Erythroblast (primary cell): ENCODE measurements at places on chromosomes 7 and 10.

GRCh38 chr7:10343108-10343507 lies 630.6 kb upstream of the PHF14 start:
- DNase-seq = no peak

DNA sequence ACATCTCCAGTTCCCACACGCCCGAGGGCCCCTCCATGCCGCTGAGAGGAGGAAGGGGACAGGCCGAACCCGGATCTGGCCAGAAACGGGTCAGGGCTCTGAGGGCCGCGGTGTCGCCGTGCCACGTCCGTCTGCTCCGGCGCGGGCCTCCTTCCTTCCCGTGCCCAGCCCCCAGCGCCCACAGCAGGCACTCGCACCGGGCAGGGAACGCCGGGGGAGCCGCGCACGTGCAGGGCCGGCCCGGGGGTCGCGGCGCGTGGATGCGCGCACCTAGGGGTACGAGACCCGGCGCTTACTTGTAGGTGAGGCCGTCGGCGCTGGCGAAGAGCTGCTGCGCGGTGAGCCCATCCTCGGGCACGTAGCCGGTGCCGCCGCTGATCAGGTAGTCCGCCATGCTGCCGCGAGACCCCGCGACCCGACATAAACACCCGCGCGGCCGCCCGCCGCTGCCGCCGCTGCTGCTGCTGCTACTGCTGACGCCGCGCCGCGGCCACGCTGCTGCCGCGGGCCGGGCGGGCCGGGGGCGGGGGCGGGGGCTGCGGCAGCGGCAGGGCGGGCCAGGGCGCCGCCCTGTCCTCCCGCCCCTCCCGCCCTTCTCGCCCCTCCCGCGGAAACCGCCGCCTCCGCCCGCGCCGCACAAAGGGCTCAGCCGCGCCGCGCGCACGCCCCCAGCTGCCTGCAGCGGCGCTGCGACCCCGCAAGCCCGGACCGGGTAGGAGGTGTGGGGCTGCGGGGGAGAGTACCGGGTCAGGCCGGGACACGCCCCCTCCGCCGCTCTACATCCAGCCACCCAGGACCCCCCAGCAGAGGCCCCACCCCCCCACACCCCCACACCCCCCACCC lies 4.1 kb downstream of the IMPDH1 start:
- peak; percentile 76 for DNase-seq

- no peak for DNase-seq
Measured at GRCh38 chr7:28277364-28277763, 96.8 kb upstream of the JAZF1 start.

GRCh38 chr10:113486531-113486930 lies 66.3 kb upstream of the HABP2 start:
- no peak for DNase-seq

- no peak for DNase-seq
Measured at GRCh38 chr7:30281791-30282190, 2.6 kb upstream of the ZNRF2 start.

DNA sequence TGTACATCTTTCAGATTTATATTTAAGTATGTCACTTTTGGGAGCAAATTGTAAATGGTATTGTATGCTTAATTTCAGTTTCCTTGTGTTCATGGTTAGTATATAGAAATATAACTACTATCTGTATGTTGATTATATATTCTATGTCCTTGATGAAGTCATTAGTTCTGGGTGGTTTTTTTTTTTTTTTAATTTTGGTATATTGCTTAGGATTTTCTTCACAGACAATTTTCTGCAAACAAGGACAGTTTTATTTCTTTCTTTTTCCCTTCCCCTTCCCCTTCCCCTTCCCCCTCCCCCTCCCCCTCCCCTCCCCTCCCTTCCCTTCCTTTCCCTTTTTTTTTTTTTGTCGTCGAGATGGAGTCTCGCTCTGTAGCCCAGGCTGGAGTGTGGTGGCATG lies 430.0 kb downstream of the TYW1 start:
- no peak for DNase-seq

DNA sequence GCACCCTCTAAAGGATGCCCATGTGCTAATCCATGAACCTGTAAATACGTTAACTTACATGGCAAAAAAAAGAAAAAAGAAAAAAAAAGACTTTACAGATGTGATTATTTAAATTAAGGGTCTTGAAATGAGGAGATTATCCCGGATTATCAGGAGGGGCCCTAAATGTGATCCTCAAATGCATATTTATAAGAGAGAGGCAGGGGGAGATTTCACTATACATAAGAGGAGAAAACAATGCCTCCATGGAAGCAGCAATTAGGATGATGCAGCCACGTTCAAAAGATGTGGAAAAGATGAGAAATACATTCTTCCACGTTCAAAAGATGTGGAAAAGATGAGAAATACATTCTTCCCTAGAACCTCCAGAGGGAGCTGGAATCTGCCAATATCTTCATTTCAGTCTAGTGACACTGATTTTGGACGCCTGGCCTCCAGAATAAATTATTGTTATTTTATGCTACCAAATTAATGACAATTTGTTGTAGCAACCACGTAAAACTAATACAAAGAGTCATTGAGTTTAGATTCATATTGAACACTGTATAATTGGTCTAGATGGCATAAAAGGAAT lies 328.4 kb upstream of the GNAI1 start:
- no peak for DNase-seq

- no peak for DNase-seq
Measured at GRCh38 chr10:118692872-118693271, 61.9 kb downstream of the CACUL1 start.

DNA sequence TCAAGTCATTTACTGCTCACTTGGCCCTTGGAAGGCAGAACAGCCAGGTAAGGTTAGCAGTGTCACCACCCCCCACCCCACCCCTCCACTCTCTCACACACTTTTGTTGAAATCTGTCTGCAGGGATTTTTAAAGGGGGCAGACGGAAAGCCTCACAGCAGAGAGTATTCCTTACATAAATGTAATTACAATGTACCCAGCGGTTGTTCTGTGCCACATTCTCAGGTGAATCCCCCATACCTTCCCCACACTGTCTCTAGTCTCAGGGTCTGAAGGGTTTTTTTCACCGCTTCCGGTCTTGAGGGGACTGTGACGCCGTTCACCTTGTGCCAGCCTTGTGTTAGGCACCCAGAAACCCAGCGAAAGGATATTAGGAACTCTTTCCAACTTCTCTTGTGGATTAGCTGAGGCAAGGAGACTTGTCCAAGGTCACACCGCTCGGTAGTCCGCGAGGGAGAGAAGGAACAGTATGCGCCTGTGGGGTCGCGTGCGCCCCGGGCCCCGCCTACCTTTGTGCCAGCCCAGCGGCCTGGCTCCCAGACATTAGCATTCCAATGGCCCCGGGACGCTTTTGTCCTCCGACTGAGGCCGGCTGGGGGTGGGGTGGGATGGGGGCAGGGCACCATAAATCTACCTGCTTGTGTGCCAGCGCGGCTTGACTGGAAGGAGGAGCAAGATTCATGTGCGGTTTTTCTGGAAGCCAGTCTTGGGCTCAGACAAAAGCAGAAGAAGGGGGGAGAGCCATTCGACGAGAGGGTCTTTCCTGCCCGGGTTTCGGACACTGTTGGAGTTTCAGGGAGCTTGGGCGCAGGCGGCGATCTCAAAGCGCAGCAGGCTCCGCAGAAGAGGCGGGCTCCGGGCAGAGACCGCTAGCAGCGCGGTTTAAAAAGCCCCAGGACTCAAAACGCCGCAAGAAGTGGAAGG lies 4.5 kb downstream of the NEUROG3 start:
- DNase-seq = no peak

- no peak for DNase-seq
Measured at GRCh38 chr7:750111-750905, 23.2 kb upstream of the PRKAR1B start.

DNA sequence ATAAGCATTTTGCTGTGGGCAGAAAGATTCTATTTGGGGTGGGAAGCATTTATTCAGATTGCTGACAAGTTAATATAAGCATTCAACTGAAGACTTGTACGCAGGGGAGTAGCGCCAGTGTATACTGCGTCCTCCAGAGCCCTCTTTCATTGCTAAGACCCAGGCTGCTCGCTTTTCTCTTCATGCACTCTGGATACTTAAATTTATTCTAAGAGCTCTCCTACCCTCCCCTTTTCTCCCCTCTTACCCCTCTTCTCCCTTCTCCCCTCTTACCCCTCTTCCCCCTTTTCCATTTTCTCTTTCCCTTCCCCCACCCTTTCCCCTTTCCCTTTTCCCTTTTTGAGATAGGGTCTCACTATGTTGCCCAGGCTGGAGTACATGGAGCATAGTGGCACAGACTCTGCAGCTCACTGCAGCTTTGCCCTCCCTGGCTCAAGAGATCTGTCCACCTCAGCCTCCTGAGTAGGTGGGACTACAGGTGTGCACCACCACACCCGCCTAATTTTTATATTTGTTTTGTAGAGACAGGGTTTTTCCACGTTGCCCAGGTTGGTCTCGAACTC lies 125.8 kb downstream of the CDK14 start:
- DNase-seq = no peak

DNA sequence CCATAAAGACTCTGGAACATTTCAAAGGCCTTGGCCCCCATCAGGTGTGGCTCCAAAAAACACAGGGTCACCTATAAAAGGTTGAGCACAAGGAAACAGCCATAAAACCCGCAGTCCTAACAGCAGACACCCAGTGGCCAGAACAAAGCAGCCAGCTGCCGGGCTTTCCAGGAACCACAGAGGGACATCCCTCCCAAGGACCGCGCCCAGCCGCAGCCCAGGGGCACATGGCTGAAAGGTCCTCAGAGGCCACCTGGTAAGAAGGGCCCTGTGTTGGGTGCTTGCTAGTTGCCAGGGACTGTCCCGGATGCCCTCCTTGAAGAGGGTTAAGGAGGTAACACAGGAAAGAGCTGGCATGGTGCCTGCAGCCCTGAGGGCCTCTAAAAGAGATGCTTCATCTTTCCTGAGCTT lies 32.7 kb downstream of the KCNMA1 start:
- no peak for DNase-seq

DNA sequence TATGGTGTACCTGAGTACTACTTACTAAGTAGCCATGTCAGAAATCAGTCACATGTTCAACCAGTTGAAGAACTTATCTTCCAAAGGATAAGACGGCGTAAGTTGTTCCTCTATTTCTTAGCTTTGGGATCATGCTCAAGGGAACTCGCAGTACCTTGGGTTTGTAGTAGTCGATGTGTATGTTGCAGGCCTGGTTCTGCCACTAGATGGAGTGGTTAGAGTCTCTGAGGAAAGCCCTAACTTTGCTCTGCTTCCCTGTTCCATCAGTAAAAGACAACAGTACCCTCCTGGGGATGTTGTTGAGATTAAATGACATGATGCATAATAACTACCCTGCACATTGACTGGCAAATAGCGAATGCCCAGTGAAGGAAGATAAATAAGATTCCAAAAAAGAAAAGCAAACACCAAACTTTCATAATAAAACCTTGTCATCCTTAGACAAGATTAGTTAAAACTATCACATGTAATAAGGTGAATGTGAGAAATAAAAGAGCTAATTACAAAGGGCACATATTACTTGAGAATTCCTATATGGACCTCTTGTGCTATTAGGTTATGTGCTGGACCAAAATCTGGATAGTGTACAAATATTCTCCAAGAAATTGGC lies 165.9 kb downstream of the ABCA13 start:
- no peak for DNase-seq

DNA sequence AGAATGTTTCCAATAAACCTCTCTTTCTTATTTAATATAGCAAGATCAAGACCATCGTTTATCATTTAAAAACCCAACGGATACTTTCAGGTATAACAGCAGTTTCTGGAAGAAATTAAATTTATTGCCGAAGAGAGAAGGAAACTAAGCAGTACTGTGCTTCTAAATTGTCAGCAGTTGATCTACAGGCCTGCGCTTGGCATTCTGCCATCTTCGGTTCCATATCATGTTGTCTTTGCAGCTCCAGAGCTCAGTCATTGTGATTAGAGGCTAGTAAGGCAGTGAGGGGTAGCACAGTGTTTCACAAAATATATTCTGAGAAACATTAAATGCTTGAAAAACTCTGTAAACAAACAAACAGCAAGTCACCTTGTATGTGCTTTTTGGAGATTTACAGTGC lies 301.3 kb downstream of the REEP3 start:
- DNase-seq = peak; percentile 4

- no peak for DNase-seq
Measured at GRCh38 chr7:106370542-106370941, 85.8 kb upstream of the NAMPT start.

DNA sequence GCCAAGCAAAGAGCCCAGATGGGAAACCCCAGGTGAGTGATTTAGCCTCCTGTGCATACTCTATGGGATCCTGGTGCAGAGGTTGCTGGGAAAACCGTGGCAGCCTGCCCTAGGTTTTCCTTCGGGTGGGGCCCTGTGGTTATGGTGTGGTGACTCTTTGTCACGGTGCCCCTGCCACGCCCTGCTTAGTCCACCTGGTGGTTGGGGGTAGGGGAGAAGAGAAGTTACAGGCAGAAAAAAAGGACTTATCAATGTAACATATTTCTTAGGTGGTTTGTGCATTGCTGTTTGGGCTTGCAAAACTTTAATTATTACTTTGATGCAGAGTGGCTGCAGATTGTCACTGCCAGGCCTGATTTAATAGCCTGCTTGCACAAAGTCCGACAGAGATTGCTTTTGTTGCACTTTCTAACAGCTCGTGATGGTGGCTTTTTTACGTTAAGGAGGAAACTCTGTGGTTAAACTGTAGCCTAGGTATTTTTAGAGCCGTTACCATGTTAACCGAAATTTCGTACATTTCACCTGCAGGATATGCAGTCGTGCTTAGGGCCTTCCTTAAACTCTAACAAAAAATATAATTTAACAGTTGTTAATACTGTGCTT lies 197.4 kb downstream of the RNLS start:
- no peak for DNase-seq
